ENCODE measurements at places on chromosomes 12 and 14. TPM values are rescaled to one million over a fixed set of nuclear protein-coding genes. Genes with fewer than 3 reads are reported as not detected.

GALNT8 gene
- 1.8 TPM for polyA plus RNA-seq

HOXC9 gene
- polyA plus RNA-seq = 1.2 TPM

GSG1 gene
- 0.49 TPM for polyA plus RNA-seq

TSHR gene
- polyA plus RNA-seq = 0.18 TPM

CD163 gene
- polyA plus RNA-seq = 18.2 TPM

PRPH gene
- polyA plus RNA-seq = 3.0 TPM

ZNF891 gene
- polyA plus RNA-seq = 8.1 TPM

VRTN gene
- 0.04 TPM for polyA plus RNA-seq

OAS1 gene
- 4.5 TPM for polyA plus RNA-seq

FBLN5 gene
- polyA plus RNA-seq = 69.3 TPM

GLS2 gene
- 4.6 TPM for polyA plus RNA-seq

STON2 gene
- polyA plus RNA-seq = 5.5 TPM

SERPINA9 gene
- polyA plus RNA-seq = not detected

CACNA2D4 gene
- polyA plus RNA-seq = 1.7 TPM

TMEM119 gene
- 55.5 TPM for polyA plus RNA-seq

C12orf60 gene
- 2.8 TPM for polyA plus RNA-seq

SLC7A7 gene
- 8.8 TPM for polyA plus RNA-seq

CABP1 gene
- polyA plus RNA-seq = 2.2 TPM
